Cerebellum (tissue), 4 donors: ENCODE measurements at places on chromosomes 7 and 10. TPM values are rescaled to one million over a fixed set of nuclear protein-coding genes. Genes with fewer than 3 reads are reported as not detected.

NYAP1 gene
- total RNA-seq: 18.2 TPM

PANK1 gene
- 29.7 TPM for total RNA-seq

SOSTDC1 gene
- total RNA-seq: 2.4 TPM

OR2A5 gene
- total RNA-seq: not detected

HEPACAM2 gene
- total RNA-seq: 0.18 TPM
